Spleen (tissue), 13 donors: ENCODE measurements at places on chromosomes 2 and 18. TPM values are rescaled to one million over a fixed set of nuclear protein-coding genes. Genes with fewer than 3 reads are reported as not detected.
A peak's percentile ranks its signal among the peaks of the same experiment; 100 is the strongest.

The CRYBA2 gene
- not detected for polyA plus RNA-seq

The LYG2 gene
- polyA plus RNA-seq = not detected

- H3K4me3 ChIP-seq = no peak overlapping the region
- H3K27ac ChIP-seq = no peak overlapping the region
- H3K36me3 ChIP-seq = no peaks in the 10 kb centered on the region
- H3K27me3 ChIP-seq = no peaks in the 10 kb centered on the region
- no peaks in the 10 kb centered on the region for H3K4me1 ChIP-seq
Measured at GRCh38 chr2:47312491-47312850, 90.5 kb upstream of the MSH2 start.

The GCG gene
- polyA plus RNA-seq = 0.28 TPM

DNA sequence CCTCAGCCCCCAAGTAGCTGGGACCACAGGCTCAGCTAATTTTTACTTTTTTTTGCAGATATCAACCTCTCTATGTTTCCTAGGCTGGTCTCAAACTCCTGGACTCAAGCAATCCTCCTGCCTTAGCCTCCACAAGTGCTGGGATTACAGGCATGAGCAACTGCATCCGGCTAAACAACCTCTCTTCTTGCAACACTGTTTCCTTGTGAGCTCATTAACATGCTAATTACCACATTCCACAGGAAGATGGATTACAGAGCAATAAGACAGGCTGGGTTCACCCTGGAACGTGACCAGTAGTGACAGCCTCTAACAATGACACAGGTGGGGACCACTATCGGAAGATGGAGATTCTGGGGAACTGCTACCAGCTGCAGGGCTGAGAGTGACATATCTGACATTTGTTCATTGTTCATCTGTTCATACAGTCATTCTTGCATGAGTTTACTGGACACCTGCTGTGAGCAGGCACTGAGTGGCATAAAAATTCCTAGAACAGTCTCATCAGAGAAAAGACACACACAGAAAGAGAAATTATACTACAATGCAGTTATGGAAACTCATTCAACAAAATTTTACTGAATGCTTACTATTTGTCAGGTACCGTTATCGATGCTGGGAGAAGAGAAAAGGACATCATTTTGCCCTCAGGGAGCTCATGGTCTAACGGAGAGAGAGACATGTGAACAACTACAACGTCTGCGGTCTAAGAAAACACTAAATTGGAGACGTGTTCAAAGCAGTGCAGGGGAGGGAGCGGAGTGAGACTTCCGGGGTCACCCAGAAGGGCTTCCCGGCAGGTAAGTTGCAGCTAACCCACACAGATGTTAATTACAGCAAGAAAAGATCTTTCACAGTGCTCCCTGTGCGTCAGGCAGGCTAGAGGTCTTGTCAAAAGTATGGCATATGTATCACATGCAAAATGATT, 37.6 kb downstream of the PROC start:
- H3K36me3 ChIP-seq = no peaks in the 10 kb centered on the region
- H3K27ac ChIP-seq = no peak overlapping the region
- H3K27me3 ChIP-seq = no peaks in the 10 kb centered on the region
- H3K4me1 ChIP-seq = no peaks in the 10 kb centered on the region
- no peak overlapping the region for H3K4me3 ChIP-seq

The GPAT2 gene
- 5.0 TPM for polyA plus RNA-seq

DNA sequence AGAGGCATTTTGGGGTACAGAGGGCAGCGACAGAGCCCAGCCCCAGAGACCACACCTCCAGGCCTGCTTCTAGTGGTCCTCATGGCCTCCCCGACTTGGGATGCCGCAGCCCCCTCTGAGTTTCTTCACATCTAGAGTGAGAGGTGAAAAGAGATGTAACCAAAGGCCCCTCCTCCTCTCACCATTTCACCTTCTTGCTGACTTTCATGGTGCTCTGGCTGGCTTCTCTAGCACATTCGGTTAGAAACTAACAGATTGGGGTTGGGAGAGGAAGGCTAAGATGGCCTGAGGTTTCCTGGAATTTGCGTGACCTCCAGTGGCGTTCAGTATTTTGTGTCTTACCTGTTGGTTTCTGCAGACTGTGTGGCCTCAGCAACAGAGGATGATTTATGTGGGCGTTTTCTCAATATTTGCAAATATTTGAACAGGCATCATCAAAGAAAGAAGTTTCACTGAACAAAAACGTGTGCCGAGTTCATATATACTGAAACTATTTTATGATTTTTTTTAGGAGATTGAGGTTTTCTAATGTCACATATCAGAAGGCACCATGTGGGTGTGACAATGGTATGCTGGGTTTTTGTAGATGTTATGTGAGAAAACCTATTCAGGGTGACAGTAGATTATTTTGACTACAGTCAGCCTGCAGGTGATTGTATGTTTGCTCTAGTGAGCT, 69.9 kb upstream of the BCL2L11 start:
- no peak overlapping the region for H3K4me3 ChIP-seq
- no peaks in the 10 kb centered on the region for H3K36me3 ChIP-seq
- no peaks in the 10 kb centered on the region for H3K27me3 ChIP-seq
- peaks cover 22% of the 10 kb centered on the region for H3K4me1 ChIP-seq
- H3K27ac ChIP-seq = peak overlapping the region; percentile 26

DNA sequence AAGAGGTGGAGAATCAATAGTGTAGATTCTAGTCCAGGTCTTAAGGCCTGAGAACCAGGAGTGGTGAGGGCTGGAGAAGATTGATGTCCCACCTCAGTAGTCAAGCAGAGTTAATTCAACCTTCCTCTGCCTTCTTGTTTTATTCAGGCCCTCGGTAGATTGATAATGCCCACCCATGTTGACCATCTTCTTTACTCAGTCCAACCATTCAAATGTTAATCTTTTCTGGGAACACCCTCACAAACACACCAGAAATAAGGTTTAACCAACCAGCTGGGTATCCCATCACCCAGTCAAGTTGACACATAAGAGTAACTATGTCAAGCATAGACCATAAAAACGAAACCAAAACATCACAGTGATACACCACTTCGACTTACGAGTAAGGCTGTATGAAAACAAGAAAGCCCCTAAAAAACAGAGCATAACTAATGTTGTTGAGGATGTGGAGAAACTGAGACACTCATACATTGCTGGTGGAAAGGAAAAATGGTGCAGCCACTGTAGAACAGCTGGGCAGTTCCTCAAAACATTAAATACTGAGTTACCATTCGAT, 57.5 kb downstream of the SLC35F5 start:
- no peaks in the 10 kb centered on the region for H3K27me3 ChIP-seq
- no peaks in the 10 kb centered on the region for H3K36me3 ChIP-seq
- H3K4me1 ChIP-seq = no peaks in the 10 kb centered on the region
- no peak for DNase-seq
- no peak overlapping the region for H3K4me3 ChIP-seq

GRCh38 chr2:88856409-88857135, 165.1 kb downstream of the RPIA start:
- H3K4me3 ChIP-seq = no peak overlapping the region
- H3K36me3 ChIP-seq = no peaks in the 10 kb centered on the region
- H3K27me3 ChIP-seq = no peaks in the 10 kb centered on the region
- H3K4me1 ChIP-seq = peaks cover 5% of the 10 kb centered on the region
- no peak for DNase-seq
- peak overlapping the region; percentile 79 for H3K27ac ChIP-seq

The ESPNL gene
- polyA plus RNA-seq = 1.3 TPM

- H3K27me3 ChIP-seq = no peaks in the 10 kb centered on the region
- no peak for DNase-seq
- H3K27ac ChIP-seq = no peak overlapping the region
- peaks cover 3% of the 10 kb centered on the region for H3K4me1 ChIP-seq
- H3K4me3 ChIP-seq = no peak overlapping the region
- H3K36me3 ChIP-seq = no peaks in the 10 kb centered on the region
Measured at GRCh38 chr2:152566728-152567069, 150.6 kb downstream of the PRPF40A start.

DNA sequence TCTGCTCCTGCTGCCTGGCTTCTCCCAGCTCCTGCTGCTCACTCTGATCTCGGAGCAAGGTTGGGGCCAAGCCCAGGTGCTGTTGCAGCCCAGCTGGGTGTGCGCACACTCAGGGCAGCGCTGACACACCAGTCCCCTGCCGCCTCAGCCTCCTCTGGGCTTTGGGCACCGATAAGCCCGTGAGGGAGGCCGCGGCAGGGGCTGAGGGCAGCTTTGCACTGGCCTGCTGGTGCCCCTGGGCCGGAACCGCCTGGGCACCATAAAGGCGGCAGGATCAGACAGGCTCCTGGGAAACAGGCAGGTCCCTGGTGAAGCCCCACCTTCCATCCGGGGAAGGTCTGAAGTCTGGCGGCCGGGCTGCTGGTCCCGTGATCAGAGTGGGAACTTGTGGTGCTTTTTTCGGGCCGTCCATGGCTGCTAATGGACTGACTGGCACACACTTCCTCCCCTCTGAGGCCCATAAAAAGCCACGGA, 14.1 kb upstream of the EML6 start:
- peak overlapping the region; percentile 33 for H3K4me3 ChIP-seq
- H3K27ac ChIP-seq = no peak overlapping the region
- peak; percentile 80 for DNase-seq
- H3K4me1 ChIP-seq = no peaks in the 10 kb centered on the region

DNA sequence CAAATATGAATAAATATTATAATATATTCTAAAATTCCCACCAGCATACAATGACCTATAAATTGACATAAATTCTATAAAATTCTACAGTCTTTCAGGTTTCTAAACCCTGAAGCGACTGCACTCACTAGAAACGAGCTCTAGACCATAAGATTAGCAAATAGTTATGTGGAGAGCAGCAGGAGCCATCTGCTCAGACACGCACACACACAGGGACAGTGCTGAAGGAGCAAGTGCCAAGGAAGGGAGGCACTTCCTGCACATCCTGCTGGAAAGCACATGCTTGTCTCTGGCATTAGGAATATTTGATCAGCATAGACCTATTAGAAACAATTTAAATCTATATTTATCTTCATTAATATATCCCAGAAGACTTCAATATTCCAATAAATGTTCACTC, 713.9 kb upstream of the CDH2 start:
- H3K36me3 ChIP-seq = no peaks in the 10 kb centered on the region
- DNase-seq = no peak
- no peak overlapping the region for H3K4me3 ChIP-seq
- H3K27me3 ChIP-seq = no peaks in the 10 kb centered on the region
- H3K4me1 ChIP-seq = peaks cover 4% of the 10 kb centered on the region

DNA sequence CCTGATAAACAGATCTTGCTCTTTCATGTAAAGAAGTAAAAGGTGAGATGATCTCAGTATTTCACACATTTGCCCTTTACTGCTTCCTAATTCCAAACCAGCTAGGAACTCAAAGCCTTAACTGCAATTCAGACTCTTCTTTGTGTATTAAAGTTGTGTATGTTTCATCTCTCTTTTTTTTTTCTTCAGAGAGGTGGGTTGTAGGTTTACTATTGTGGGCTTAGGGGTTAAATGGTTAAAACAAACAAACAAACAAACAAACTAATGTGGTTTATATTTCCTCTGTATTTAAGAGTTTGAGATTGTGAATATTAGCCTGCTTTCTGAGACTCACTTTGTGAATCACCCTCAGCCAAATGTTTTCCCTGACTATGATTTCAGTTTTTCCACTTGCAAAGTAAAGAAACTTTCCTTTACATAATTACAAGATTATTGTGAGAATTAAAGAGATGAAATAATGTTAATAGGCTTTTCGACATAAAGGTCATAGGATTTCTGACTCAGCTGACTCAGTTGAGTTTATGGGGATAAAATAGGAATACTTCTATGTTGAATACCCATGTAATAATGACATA, 2.8 kb downstream of the GULP1 start:
- H3K27ac ChIP-seq = no peak overlapping the region
- H3K27me3 ChIP-seq = peaks cover 8% of the 10 kb centered on the region
- H3K4me1 ChIP-seq = peaks cover 13% of the 10 kb centered on the region
- H3K36me3 ChIP-seq = no peaks in the 10 kb centered on the region

The SLC9A4 gene
- polyA plus RNA-seq = not detected

GRCh38 chr2:110807522-110807921, 75.1 kb downstream of the ACOXL start:
- no peak overlapping the region for H3K27ac ChIP-seq
- no peaks in the 10 kb centered on the region for H3K36me3 ChIP-seq
- no peak overlapping the region for H3K4me3 ChIP-seq

The PAX3 gene
- not detected for polyA plus RNA-seq

The SCN7A gene
- 0.15 TPM for polyA plus RNA-seq

GRCh38 chr2:190099890-190100697, 37.6 kb upstream of the MSTN start:
- H3K27ac ChIP-seq = no peak overlapping the region
- no peaks in the 10 kb centered on the region for H3K4me1 ChIP-seq
- no peak for DNase-seq
- no peaks in the 10 kb centered on the region for H3K36me3 ChIP-seq
- no peak overlapping the region for H3K4me3 ChIP-seq
- no peaks in the 10 kb centered on the region for H3K27me3 ChIP-seq

- no peak for DNase-seq
- H3K27ac ChIP-seq = no peak overlapping the region
- no peak overlapping the region for H3K4me3 ChIP-seq
- no peaks in the 10 kb centered on the region for H3K36me3 ChIP-seq
- no peaks in the 10 kb centered on the region for H3K27me3 ChIP-seq
- H3K4me1 ChIP-seq = no peaks in the 10 kb centered on the region
Measured at GRCh38 chr2:99524056-99524455, 34.2 kb upstream of the REV1 start.

DNA sequence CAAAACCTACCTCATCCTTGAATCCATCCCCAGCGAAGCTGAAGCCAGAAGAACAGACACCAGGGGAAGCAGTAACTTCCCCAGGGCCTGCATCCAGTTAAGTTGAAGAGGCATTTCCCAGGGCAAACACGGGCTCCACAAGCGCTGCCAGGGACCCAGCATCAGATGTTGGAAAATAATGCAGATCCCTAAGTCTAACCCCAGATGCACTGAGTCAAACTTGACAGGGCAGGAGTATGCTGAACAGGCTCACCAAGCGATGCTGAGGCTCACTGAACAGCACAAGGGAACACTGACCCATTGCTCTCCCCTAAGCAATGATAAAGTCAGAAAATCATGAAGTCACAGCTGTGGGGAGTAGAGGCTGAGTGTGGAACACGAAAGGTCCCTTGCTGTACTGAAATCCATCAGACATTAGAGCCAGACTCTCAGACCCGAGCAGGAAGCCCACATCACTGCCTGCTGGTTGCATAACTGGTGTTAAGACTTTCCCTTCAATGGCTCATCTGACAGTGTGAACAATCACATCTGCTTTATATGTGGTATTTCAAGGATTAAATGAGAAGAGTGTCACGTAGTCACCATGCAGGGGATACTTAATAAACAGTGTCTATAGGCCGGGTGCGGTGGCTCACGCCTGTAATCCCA, 36.2 kb downstream of the TNS1 start:
- no peaks in the 10 kb centered on the region for H3K27me3 ChIP-seq
- DNase-seq = no peak
- no peak overlapping the region for H3K4me3 ChIP-seq
- peaks cover 29% of the 10 kb centered on the region for H3K4me1 ChIP-seq

DNA sequence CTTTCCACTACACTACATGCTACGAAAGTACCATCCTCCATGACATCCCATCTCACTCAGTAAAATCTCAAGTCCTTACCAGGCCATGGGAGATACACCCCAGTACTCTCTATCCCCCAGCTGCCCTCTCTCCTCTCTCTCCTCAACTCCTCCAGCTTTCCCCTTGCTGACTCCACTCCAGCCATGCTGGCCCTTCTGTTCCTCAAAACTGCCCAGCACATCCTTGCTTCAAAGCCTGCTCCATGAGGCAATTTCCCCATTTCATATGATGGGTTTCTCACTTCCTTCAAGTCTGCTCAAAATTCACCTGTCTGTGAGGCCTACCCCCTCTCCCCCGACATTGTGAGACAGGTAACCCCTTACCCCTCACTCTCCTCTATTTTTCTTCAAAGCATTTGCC, 8.6 kb downstream of the CHN1 start:
- H3K27me3 ChIP-seq = no peaks in the 10 kb centered on the region
- no peak overlapping the region for H3K4me3 ChIP-seq
- no peak for DNase-seq
- no peaks in the 10 kb centered on the region for H3K36me3 ChIP-seq
- no peak overlapping the region for H3K27ac ChIP-seq
